ENCODE measurements at places on chromosomes 1 and 21.

DNA sequence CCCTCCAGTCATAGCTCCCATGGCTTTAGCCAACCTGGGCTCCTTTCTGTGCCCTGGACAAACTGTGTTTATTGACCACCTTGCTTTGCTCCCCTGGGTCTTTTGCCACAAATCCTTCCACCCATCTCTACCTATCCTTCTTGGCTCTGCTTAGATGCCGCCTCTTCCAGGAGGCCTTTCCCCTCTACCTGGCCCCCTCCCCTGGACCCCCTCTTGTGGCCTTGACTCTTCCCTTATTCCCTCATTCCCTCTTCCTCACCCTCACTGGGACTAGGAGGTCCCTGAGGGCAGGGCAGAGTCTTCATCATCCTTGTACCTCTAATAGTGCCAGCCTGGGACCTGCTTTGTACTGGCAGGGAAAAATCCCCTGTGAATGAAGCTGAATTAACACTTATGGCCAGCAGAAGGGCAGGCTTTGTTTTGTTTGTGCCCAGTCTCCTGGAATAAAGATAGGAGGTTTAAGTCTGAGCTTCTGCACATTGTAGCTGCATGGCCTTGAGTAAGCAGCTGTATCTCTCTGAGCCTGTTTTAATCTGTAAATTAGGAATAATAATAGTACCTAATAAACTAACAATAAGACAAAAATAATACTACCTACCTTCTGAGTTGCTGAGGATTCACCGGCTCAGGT, 13.7 kb downstream of the PTPRU start:
- DNase-seq: no peak

GRCh38 chr1:244869364-244869827, 5.1 kb upstream of the HNRNPU start:
- DNase-seq: no peak

DNA sequence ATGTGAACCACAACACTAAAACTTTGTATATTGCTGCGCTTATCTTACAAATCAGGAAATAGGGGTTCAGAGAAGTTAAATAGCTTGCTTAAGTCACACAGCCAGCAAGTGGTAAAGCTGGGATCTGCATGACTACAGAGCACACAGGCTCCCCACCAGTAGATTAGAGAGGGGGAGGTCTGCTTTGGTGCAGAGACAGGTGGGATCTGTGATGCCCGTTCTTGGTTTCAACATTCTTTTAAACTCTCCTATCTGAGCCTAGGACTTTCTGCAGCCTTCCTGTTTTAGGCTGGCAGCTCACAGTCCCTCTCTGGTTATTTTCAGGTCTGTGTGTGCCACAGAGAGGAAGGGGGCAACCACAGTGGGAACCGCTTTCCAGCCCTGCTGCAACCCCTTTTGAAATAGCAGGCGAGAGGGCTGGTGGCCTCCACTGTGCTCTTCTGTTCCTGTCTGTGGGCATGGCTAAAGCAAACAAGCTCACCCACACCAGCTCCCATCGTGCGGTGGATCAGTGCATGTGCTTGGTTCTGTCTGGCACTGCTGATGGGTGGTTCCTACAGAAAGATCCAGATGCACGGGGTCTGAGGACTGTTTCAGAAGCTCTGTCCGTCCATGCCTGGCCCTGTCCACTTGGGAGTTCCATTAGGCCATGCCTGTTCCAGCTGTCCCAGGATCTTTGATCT, 1.7 kb upstream of the IL6R start:
- DNase-seq: no peak

DNA sequence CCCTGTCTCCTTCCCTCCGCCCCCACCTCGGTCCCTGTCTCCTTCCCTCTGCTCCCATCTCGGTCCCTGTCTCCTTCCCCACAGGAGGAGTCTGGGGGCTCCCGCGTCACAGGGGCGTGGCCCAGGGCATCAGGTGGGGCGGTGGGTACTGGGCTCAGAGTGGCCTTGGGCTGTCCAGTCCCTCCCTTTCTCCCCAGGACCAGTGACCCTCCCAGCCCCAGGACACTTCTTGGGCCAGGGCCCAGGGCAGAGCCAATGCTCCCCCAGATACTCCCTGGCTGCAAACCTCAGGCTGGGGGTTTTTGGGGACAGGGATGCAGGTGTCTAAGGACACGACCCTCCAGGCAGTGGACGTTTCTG, 6.8 kb upstream of the RNF223 start:
- DNase-seq: no peak

- no peak for DNase-seq
Measured at GRCh38 chr1:54385727-54386022, 20.5 kb downstream of the SSBP3 start.

Data from RPMI7951 (cell line).